MCF 10A (cell line): ENCODE measurements at places on chromosomes 11 and 22. TPM values are rescaled to one million over a fixed set of nuclear protein-coding genes. Genes with fewer than 3 reads are reported as not detected.

TRIOBP gene
- 42.5 and 45.7 TPM in 2 replicates for total RNA-seq

TRIM29 gene
- 60.9 and 93.4 TPM in 2 replicates for total RNA-seq

ROM1 gene
- total RNA-seq = 2.5 and 2.9 TPM in 2 replicates

DNA sequence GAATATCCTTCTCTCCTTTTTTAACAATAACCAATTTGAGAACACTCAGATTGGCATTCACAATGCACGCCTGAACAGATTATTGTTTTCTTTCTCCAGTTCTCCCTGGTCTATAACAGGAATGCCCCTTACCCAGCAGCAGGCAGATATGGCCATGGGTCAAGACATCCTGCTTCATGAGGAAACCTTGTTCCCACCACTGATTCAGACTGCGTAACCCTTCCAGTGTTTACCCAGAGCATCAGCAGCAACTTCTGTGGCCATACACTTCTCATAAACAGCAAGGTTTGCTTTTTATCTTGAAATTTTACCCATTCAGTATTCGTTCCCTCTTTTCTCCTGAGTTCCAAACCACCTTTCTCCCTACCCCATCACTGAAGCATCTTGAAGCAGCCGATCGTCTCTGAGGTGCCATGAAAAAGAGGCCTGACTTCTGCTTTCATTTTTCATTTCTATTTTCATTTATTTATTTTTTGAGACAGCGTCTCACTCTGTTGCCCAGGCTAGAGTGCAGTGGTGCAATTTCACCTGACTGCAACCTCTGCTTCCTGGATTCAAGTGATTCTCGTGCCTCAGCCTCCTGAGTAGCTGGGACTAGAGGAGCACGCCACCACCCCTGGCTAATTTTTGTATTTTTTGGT is 9.6 kb downstream of the PTS start:
- peaks cover 70% of the 10 kb centered on the region for H3K36me3 ChIP-seq
- DNase-seq = no peak
- H3K4me1 ChIP-seq = no peaks in the 10 kb centered on the region
- no peak overlapping the region for H3K4me3 ChIP-seq
